AG08396 (cell line): ENCODE measurements at places on chromosomes 7 and 10.

- no peak for DNase-seq
Observed at GRCh38 chr10:61721431-61721830, 58.7 kb downstream of the CABCOCO1 start.

DNA sequence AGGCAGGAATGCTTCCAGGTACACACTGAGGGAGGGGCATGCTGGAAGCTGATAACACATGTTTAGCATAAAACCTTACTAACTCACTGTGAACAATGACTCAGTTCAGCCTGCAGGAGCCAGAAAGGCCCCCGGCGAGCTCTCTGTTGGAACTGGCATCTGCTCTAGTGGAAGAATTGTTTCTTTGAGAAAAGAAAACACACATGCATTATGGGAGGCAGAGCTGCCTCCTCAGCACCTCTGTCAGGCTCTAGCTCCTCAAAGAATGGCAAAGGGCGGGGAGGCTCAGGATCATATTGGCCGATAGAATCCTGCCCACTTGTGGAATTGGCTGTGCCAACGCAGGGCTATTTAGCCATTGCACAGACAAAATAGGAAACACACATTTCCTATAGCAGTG lies 338.3 kb downstream of the CXCL12 start:
- no peak for DNase-seq

DNA sequence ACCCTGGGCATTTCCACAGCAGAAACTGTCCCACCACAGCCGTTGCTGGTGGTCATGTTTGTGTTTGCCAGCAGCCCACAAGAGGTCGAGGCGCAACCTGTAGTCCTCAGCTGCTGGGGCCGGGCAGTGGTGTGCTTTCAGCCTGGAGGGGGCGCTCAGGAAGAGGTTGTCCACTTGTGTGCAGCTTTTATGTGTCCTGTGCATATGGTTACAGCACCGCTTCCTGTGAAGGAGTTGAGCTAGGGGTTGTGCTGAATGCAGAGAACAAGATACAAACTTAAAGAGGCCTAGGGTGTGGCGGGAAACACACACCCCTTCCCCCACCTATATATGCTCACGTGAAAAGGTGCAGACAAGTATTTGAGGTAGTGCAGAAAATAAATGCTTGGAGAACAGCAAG lies 29.5 kb upstream of the PFKFB3 start:
- no peak for DNase-seq

DNA sequence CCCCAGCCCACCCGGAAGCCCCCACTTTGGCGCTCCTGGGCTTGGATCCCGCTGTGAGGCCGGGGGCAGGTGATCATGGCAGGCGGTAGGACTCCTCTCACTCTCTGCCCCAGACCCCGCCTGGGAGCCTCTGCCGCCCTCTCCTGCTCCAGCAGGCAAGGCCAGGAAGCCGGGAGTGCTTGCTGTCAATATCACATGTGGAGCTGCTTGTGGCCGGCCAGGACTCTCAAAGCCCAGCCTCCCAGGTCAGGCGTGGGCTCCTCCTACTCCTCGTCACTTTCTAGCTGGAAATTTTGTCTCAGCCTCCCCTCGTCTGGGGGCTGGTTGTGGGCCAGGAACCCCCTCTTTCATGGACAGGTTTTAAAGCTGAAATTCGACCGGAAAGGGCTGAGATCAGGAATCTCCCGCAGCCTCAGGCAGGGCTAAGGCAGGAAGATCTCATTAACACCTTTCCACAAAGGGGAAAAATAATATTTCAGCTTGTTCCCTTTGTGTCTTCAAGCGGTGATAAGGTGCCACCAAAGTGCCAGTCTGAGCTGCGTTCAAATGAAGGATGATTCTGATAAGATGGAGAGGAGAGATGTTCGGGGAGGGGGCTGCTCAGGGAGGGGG lies 273.6 kb upstream of the PODXL start:
- no peak for DNase-seq

DNA sequence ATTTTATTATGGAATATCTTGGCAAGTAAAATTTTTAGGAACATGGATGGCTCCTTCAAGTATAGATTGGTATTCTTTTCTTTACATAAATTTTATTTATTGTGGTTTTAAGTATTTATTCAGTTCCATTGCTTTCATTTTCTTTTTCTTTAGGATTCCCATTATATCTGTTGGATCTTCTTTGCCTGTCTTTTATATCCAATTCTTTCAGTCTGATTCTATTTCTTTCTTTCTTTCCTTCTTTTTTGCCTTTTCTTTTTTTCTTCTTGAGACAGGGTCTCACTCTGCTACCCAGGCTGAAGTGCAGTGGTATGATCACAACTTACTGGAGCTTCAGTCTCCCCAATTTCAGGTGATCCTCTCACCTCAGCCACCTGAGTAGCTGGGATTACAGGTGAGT lies 74.2 kb upstream of the GLI3 start:
- no peak for DNase-seq

DNA sequence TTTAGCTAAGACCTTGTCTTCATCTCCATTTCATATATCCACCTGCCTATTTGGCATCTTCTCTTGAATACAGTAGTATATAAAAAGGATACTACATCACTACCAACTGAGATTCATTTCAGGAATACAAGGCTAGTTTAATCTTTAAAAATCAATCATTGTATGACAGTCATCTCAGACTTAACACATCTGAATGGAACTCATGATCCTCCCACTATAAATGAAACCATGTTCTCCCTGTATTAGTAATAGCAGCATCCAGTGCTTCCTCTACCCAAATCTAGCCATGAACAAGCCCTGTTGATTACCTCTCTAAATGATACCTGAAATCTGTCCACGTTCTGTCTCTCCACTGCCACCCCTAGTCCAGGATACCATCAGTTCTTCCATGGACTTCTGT lies 196.2 kb downstream of the CDK14 start:
- DNase-seq: no peak

- DNase-seq: no peak
Observed at GRCh38 chr10:47337310-47337709, 10.9 kb upstream of the RBP3 start.
